ENCODE measurements at places on chromosomes 6 and 20.
A peak's percentile ranks its signal among the peaks of the same experiment; 100 is the strongest.

- DNase-seq = no peak
Measured at GRCh38 chr20:64156886-64157875, 7.1 kb upstream of the MYT1 start.

GRCh38 chr6:145374570-145374969 is 360.8 kb downstream of the EPM2A start:
- no peak for DNase-seq

- DNase-seq = peak; percentile 8
Measured at GRCh38 chr6:131199568-131200272, 64.5 kb downstream of the AKAP7 start.

GRCh38 chr20:32555584-32555983 is 29.5 kb downstream of the NOL4L start:
- no peak for DNase-seq

DNA sequence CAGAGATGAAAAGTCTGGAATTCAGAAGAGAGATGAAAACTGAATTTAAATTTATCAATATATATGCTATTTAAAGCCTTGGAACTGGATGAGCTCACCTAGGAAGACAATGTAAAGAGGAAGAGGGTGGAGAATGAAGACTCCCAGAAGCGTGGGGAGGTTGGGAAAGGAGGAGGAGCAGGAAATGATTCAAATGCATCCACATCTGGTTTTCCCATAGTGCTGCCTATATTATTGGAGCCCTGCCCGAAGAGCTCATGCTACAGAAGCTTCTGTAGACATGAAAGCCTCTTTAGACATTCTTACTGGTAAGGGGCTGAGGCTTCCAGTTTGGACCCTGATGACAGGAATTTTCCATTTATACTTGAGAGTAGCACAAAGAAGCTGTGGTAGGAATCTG is 19.2 kb downstream of the PDE7B start:
- no peak for DNase-seq

DNA sequence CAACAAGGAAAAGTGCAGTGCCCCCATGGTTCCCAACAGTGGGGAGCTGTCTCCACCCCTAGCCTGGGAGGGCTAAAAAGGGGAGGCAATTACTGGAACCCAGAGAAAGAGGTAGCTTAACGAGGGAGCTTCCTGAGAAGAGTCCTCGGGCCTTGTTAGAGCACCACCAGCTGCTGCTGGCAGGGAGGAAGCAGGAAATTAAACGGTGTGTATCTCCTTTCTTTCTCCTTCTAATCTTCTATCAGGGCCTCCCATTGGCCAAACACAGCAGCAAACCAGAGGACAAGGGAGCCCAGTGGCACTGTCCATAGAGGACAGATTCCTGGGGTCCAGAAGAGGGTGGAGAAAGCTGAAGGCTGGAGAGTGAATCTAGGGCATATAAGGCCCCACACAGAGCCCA is 7.6 kb upstream of the BTN2A2 start:
- no peak for DNase-seq

DNA sequence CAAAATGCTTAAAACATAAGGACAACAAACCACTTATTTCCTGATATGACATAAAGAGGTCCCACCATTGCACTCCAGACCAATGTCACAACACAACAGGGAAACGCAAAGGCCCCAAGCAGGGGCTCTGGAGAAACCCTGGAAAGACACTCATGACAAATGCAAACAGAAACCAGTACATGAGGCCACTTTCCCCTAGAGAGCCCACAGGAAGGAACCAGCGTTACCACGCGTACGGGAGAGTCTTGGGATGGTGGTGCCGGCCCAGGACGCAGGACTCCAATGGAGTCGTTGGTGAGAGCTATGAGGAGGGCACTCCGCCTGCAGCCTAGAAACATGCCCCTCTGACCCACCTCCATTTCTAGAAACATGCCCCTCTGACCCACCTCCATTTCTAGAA is 20.2 kb downstream of the GMEB2 start:
- no peak for DNase-seq

DNA sequence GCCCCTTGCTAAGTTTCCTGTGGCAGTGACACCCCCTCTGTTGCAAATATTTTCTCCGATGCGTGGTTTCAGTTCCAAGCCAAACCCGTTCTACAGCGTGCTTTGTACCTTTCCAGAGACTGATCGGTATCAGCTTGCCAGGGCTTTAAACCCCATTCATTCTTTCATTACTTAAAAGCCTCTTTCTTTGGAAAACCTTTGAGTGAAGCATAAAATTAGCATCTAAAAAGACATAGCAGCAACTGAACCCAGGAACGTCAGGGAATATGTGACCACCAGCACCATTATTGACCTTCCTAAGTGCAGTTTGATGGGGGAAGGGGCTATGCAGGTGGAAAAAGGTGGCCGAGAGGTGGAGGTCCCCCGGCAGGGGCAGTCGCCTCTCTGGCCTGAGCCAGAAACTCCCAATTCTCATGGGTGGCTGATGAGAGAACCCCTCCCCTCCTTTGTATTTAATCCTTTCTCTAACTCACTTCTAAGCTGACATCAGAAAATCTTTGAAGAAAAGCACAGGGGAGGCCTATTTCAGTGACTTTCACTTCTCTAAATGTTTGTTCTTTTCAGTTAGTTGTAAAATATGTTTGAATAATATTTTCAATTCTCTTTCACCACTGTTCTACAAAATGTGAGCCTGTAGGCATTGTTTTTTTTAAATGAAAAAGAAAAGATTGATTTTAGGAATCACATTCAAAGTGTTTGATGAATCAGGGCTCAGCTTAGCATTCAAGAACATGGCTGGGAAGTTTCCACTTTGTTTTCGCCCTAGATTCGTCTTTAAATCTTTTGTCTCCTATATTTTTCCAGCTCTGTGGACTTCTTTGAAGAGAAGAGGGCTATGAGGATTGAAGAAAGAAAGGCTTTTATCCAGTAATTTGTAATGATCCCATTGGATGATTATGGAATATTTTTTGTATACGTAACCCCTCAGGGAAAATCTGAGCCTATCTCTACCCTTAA is 89.2 kb downstream of the RSPH3 start:
- no peak for DNase-seq

- no peak for DNase-seq
Measured at GRCh38 chr6:5108536-5109150, 23.5 kb downstream of the PPP1R3G start.

DNA sequence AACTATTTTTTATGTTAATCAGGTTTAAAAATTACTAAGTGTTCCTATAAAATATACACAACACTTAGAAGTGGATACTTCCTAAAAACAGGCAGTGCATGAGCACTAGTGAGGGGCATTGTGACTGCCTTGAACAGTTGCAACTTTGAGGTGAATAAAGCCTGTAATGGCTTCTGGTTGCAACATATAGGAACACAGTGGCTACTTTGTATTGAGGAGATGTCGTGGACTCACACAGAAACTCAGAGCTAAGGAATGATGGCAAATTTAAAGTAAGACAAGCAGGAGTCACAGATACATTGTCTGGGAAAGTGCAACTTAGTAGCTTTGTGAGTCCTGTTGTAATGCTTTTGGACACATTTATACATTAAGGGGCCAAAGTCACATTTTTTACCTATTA is 861 bp upstream of the HLA-A start:
- DNase-seq = no peak

- DNase-seq = no peak
Measured at GRCh38 chr6:146433881-146434731, 109.5 kb upstream of the RAB32 start.

- DNase-seq = no peak
Measured at GRCh38 chr6:25388776-25389175, 109.6 kb downstream of the CARMIL1 start.

DNA sequence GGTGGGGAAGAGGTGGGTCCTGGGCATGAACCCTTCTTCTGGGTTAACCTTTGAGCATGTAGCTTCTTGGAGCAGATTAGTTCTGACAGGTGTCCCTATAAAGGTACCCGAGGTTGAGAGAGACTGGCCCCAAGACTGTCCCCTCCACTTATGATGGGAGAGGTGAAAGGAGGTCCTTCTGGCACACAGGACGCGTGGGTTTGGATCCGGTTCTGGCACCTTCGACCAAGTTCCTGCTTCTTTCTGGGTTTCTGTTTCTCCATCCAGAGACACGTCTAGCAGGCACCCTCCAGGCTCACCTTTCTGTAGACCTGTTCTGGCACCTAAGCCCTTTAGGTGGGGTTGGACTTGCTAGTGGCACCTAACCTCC is 4.1 kb downstream of the PAX1 start:
- no peak for DNase-seq

DNA sequence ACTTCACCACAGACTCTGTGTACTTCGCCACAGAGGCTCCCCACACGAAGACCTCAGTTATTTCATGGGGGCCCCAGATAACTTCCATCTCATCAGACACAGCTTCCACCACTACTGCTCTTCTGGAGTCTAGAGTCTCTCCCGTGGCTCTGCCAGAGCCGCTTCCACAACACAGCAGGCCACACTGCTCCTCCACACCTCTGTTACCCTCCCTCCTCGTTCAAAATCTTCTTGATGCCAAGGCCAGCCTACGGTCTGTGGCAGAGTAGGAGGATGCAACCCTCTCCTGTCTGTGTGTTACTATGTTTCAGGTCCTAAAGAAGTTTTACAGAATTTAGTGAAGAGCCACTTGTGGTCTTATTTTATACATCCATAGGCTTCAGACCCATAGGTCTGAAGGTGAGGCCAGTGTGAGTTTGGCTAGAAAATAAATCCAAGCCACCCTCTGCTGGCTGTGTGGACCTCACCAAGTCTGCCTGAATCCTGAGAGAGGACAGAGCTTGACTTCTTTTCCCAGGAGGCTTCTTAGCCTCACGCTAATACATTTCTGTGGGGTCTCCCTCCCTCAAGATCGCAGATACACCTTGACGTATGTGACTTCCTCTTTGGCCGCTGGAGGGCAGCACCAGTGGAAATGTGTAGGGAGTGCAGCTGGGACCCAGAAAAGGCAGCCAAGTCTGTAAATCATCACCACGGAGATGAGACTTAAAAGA is 197.7 kb downstream of the FAXC start:
- DNase-seq = peak; percentile 3

GRCh38 chr6:17919496-17919895 is 67.9 kb downstream of the KIF13A start:
- DNase-seq = no peak

DNA sequence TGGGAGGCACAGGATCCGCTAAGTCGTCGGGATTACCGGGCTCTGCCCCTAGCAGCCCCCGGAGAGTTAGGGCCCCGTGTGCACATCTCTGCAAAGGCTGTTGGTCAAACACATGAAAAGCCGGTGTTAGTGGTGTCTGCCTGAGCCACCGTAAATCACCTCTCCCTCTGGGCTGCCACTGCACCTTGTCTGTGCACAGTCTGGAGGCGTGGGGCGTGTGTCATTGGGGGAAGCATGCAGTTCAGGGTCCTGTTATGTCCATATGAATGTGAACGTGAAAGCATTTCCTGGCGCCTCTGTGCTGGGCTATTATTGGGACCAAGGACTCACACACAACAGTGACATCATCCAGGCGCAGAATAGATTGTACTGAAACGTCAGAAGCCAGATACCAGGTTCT is 305.6 kb downstream of the NRN1 start:
- no peak for DNase-seq

GRCh38 chr6:10219510-10219909 is 195.4 kb downstream of the TFAP2A start:
- no peak for DNase-seq

DNA sequence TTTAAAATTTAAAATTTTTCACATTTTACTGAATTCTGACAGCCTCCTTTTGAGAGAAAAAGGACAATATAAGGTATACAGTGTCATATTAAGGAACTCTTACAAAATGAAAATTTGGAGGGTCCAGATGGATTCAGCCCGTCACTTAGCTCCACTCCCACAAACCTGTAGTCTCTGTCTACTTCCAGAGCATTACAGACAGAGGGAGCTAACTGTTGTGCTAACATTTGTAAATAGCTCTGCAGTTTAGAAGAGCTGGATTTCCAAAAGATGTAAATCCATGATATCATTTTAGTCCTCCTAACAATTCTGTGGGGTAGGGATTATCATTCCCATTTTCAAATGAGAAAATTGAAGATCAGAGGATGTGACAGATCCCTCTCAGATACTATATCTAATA is 16.1 kb upstream of the SERINC3 start:
- DNase-seq = no peak

- no peak for DNase-seq
Measured at GRCh38 chr6:54291738-54292137, 16.5 kb upstream of the TINAG start.

DNA sequence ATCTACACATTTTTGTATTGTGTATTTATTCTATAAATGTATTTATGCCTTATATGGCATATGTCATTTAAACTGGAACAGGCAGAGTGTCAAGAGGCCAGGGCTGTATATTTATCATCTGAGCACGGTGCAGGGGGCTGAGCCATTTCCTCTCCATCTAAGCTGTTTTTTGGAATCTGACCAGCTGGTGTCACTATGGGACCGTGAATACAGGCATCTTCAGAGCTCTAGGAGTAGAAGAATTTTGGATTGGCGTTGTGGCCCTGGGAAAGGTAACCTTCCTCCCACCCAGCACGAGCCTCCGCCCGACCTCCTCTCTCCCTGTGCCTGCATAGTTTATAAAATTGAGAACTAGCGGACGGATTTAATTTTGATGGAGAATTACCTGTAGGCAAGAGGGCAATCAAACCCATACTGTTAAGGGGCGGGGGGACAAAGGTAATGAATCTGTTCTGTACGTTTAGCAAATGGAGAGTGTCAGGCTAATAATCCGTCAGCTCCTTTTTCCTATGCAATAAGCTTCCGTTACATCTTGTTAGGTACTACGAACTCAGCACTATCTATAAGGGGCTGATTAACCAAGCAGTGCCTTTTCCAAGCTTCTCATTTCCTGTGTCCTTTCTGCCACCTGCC is 29.0 kb upstream of the EEF1E1 start:
- peak; percentile 29 for DNase-seq

- DNase-seq = peak; percentile 14
Measured at GRCh38 chr6:100001915-100002388, 7.9 kb upstream of the MCHR2 start.

- DNase-seq = no peak
Measured at GRCh38 chr20:36183155-36183944, 28.8 kb downstream of the EPB41L1 start.

DNA sequence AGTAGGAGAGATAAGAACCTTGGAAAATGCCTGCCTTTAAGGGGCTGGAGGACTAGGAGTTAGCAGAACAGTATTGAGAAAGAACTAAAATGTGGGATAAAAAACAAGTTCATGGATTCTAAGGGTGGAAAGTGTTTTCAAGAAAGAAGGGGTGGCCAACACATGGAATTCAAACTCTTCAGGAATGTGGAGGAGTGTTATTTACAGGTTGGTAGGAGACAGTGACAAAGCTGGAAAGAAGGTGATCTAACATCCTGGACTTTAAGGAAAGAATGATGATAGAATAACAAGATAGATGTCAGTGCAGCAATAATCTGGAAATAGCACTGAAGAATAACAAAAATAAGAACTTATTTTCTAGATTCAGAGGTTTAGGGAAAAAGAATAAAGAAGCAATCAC is 54.0 kb upstream of the TNFRSF21 start:
- DNase-seq = no peak

GRCh38 chr6:99588618-99589289 is 17.9 kb upstream of the PRDM13 start:
- no peak for DNase-seq

DNA sequence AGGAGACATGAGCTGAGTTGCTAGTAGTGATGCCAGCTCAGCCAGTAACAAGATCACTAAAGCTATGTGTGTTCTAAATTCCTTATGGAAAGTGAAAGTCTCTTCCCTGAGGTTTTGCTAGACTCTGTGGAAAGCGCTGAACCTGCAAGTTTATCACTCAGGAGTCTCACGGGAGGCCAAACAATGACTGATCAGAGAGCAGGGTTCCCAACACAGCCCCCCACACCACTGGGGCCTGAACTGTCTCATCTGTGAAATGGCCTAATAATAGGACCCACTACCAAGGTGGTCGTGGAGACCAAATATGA is 19.9 kb downstream of the ACSS1 start:
- DNase-seq = no peak

GRCh38 chr6:39217177-39217864 is 12.0 kb downstream of the KCNK5 start:
- no peak for DNase-seq
